ENCODE measurements at places on chromosomes 7 and 10. TPM values are rescaled to one million over a fixed set of nuclear protein-coding genes. Genes with fewer than 3 reads are reported as not detected.

GRCh38 chr10:86757113-86757972 is 924 bp downstream of the BMPR1A start:
- DNase-seq = peak; percentile 61

- DNase-seq = no peak
Observed at GRCh38 chr7:125195156-125195555, 265.5 kb upstream of the POT1 start.

GRCh38 chr10:96784253-96784652 is 47.8 kb upstream of the LCOR start:
- no peak for DNase-seq

The BMPER gene
- 14.0 TPM for total RNA-seq

Measured in aorta (tissue), 5 donors.